ENCODE measurements at places on chromosomes 3 and 15.
A peak's percentile ranks its signal among the peaks of the same experiment; 100 is the strongest.

GRCh38 chr15:77430213-77430612 lies 9.5 kb downstream of the HMG20A start:
- no peak for DNase-seq

DNA sequence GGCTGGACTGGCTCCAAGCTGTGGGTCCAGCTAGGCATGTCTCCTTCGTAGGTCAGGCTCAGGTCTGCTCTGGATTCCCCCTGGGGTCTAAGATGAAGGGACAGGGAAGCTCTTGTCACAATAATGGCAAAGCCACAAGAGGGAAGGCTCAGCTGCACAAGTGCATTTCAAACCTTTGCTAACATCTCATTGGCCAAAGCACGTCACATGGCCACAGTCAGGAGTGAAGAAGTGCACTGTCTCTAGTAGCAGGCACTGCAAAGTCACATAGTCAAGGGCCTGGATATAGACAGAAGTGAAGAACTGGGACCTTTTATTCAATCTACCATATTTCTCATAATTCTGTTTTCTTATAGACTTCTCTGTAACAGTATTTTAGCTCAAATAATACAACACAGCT lies 20.1 kb downstream of the DLEC1 start:
- no peak for DNase-seq

DNA sequence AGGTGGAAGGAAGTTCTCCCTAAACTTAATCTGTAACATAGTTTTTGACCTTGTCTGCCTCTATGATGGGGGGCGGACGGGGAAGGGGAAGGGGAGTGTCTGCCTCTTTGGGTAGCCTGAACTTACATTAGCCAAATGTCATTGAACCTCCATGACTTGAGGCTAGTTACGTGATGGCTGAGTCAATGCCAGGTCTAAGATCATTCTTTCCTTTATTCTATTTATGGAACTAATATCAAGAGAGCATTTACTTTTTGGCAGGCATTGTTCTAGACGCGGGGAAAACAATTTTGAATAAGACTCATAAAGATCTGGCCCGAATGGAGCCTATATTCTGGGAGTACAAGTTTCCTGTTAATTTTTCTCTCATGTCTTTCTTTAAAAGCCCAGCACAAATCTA lies 340.7 kb upstream of the C2CD4B start:
- no peak for DNase-seq

DNA sequence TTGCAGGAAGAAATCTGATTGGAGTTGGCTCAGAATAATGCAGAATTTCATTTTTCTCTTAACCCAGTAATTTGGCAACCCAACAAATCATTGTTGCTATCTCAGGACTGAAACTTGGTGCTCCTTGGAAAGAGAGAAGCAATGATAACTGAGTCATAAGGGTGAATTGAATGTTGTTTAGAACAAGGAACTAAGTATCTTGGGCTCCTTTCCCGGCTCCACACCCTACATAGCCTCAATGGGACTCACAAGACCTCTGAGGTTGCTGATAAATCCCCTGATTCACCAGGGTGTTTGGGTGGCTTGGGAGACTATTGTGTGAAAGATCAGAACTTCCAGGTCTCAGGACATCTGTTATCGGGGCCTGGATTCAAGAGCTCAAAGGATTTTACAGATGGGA lies 7.8 kb upstream of the RAB8B start:
- no peak for DNase-seq

GRCh38 chr3:30232142-30232541 lies 374.3 kb upstream of the TGFBR2 start:
- DNase-seq: no peak

GRCh38 chr3:88031642-88032077 lies 27.1 kb downstream of the CGGBP1 start:
- peak; percentile 29 for DNase-seq

- peak; percentile 79 for DNase-seq
Measured at GRCh38 chr3:78139166-78139565, 1099.3 kb downstream of the ROBO2 start.

GRCh38 chr15:83444936-83445335 lies 2.2 kb upstream of the SH3GL3 start:
- DNase-seq: no peak

DNA sequence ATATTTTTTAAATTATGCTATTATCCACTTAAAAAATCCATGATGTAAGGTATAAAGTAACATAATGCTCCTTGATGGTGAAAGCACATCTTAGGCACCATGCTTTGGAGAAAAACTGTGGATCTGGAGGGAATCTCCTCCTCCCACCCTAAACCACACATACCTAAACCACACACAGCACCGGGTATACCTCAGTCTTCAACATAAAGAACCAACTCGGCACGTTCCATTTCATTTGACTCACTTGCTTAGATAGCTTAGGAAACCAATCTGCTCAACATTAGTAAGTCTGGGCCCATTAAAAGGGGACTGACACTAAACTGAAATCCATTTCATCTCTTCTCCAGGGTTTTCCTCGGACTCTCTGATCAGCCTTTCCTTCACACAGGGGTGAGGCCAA lies 945.7 kb upstream of the CFAP20DC start:
- DNase-seq: no peak

- DNase-seq: peak; percentile 17
Measured at GRCh38 chr15:35697549-35698299, 151.8 kb upstream of the DPH6 start.

GRCh38 chr15:100788418-100789105 lies 91.1 kb upstream of the ALDH1A3 start:
- no peak for DNase-seq
